ENCODE measurements at places on chromosomes 12 and 14.

- no peak for DNase-seq
These were observed 37.4 kb downstream of the SLC6A15 start for GRCh38 chr12:84875241-84875640.

DNA sequence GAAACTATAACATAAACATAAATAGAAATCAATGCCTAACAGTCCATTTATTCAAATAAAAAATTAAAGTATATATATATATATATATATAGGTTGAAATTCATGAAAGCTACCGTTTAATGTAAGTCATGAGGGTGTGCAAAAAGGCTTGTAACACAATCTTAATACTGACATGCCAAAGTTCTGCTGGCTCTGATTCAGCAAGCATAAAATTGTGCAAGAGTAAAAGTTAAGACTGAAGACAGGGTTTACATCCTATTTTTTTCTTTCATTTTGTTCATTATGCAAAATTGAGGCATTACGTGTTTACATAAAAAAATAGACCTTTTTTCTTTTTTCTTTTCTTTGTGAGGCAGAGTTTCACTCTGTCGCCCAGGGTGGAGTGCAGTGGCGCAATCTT lies 984.2 kb downstream of the FSCB start:
- DNase-seq: no peak

GRCh38 chr12:55843431-55843830 lies 695 bp upstream of the MMP19 start:
- no peak for DNase-seq

- peak; percentile 30 for DNase-seq
These were observed 883 bp downstream of the FOXJ2 start for GRCh38 chr12:8033153-8034044.

GRCh38 chr12:79689477-79690141 lies 1.2 kb downstream of the PAWR start:
- no peak for DNase-seq

- DNase-seq: no peak
These were observed 22.2 kb upstream of the NAV3 start for GRCh38 chr12:77808534-77808933.

- no peak for DNase-seq
These were observed 8.6 kb downstream of the FNTB start for GRCh38 chr14:64995291-64995690.

DNA sequence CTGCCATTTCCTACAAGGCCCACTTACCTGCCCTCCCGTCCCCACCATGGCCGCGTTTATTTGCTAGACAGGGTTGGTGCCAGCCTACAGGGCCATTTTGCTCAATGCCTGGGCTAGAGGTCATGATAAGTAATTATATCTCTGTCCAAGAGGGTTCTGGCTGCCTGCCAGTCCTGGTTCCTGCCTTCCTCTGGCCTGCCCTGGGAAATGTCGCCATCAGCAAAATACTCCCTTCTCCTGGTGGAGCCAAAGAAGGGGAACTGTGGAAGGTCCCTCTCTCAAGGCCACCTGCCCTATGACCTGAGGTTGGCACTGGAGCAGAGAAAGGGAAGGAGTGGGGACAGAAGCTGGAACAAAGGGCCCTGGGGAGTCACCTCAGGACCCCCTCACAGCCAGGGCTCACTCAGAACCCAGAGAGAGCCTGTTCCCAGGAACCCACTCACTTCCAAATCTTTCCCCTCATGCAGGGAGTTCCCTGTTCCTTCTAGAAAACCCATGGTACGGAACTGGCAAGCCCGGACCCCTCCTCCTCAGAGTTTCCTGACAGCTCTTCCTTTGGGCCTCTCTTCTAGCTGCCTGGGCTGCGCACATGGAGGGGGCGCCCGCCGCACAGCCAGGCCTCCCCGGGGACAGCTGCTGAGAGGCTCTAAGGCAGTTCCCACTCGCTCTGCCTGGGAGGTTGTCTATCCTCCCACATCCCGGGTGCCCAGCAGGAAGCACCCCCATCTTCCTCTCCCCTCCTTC lies 280.5 kb downstream of the DPF3 start:
- no peak for DNase-seq

GRCh38 chr12:54369597-54370131 lies 5.4 kb upstream of the GPR84 start:
- DNase-seq: no peak

- DNase-seq: no peak
These were observed 206.8 kb downstream of the NUAK1 start for GRCh38 chr12:105931762-105932570.

DNA sequence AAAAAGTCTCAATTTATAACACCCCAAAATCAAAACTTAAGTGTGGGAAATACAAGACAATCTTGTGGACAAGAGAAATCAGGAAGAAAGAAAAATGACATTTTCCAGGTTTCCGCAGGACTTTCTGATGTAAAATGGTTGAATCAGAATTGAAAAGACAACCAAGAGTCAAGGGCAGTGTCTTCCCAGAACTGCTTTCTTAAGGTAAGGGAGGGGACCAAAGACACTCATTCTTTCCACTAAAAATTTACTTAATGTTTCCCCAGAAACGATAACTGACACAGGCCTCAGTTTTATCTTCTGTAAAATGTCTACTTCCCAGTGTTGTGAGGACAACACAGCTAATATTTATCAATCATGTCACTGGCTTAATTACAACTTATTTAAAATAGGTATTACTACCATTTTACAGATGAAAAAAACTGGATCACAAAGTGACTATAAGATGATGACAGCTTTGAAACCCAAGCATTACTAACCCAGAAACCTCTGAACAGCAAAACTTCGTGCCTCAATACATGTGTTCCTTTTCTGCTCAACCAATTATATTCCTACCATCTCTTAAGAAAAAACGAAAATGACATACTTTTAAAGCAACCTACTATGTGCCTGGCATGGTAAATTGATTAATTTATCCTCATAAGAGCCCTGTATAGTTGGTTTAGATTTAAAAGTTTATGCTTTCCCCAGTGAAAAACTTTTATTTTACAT lies 4.6 kb downstream of the SINHCAF start:
- DNase-seq: no peak

DNA sequence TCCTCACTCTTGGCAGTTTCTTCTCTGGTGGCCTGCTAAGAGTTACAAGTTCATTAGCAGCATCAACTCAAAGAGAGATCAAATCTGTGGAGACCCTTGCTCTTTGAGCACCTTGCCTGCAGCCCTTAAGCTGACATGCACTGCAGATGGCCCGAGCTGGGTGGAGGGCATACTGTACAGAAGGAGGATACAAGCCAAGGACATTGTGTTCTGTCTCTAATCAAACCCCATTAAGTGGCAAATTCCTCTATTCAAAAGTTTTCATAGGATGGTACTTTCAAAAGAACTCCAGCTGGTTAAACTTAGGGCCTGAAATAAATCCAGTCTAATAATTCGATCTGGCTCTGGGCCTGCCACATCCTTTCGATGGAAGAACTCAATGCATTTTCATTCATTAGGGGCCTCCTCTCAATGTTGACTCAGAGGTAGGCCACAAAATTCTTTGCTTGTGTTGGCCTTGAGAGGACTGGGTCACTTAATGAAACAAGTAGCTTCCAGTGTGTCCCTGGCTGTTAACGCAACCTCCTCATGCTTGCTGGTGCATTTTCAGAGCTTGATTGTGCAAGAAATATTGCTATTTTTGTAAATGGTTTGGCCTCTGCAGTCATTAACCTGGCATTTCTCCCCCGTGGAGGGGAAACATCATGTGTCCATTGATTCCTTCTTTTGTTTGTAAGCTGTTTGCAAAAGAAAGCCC lies 318.2 kb downstream of the NUAK1 start:
- DNase-seq: no peak

DNA sequence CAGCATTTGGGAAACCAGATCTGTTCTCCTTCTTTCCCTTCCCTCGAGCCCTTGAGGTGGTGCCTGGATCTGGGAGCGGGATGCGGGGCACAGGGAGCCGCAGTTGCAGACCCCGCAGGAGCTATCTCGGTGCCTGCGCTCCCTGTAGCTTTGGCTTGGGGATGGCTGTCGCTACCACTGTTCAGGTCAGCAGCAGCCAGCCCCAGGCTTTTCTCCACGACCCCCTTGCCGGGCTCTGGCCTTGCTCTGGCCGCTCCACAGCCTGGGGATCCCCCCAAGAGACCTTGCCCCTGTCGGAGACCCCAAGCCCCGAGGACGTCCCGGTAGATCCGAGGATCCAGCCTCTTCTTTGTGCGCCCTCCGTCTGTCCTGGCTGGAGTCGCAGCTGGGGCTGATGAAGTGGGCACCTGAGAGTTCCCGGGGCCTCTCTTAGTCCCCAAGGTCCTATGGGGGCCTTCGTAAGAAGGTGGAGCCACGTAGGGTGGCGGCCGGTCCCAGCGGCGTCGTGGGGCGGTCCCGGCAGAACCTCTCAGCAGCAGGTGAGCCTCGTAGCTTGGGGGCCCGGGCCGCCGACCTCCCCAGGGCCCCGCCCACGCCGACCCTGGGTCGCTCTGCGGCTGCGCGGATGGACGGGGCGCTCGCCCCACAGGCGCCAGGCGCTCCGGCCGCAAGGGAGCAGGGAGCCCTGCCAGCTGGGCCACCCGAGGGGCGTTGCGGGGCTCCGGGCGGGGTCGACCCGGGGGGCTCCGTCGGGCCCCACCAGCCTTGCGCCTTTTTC lies 1.3 kb downstream of the DDN start:
- DNase-seq: no peak

GRCh38 chr12:4153343-4153892 lies 120.1 kb upstream of the CCND2 start:
- no peak for DNase-seq

DNA sequence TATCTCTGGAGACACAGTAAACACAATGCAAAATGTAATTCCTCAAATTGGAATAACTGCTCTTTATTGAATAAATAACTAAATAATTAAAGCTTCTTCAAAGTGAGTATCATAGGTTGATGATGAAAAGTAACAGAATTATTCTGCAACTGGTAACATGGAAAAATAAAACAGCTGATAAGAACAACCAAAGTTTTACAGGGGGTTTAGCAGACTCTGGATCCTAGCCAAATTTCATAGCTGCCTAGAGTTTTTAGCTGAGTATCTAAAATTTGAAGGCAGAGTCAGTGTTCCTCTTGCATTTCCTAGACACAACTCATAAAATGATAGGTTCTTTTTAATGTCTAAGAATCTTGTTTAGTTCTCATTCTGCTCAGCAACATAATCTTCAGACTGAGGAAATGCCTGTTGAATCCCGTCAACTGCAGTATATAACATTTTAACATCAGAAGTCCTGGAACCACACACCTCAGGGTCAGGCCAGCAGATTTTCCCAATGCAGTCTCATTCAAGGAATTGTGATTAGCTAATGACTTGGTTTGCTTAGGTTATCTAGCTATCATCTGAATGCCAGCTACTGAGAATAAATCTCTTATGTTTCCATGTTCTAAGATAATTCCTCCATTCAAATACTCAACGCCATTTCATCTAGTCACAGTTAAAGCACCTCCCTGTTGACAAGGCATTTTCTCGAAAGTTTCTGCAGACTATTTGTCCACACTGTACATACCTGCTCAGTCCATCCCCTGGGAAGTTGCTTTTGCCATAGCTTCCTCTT lies 411.6 kb downstream of the BCAT1 start:
- no peak for DNase-seq

GRCh38 chr14:69685218-69685616 lies 73.8 kb downstream of the SUSD6 start:
- no peak for DNase-seq

- no peak for DNase-seq
These were observed 4.7 kb downstream of the FAM161B start for GRCh38 chr14:73945159-73945670.

GRCh38 chr12:55847033-55847432 lies 4.3 kb upstream of the MMP19 start:
- DNase-seq: no peak

- DNase-seq: no peak
These were observed 126.6 kb upstream of the PRKD1 start for GRCh38 chr14:30054201-30054600.

DNA sequence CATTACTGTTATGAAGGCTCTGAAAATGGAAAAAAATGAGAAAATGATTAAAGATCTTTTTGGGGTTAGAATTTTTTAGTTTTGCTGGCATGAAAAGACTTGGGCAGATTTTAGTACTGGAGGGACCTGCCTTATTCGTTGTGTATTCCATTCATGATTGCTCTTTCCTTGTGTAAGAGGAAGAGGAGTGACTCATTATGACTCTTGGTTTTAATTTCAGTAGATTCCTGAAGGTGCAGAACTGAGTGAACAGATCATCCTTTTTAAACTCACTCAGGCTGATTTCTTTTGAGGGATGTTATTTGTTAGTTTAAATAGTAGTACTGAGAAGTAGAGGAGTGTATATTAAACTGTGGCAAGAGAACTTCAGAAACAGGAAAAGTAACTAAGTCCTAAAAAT lies 41.6 kb downstream of the AKAP6 start:
- no peak for DNase-seq

DNA sequence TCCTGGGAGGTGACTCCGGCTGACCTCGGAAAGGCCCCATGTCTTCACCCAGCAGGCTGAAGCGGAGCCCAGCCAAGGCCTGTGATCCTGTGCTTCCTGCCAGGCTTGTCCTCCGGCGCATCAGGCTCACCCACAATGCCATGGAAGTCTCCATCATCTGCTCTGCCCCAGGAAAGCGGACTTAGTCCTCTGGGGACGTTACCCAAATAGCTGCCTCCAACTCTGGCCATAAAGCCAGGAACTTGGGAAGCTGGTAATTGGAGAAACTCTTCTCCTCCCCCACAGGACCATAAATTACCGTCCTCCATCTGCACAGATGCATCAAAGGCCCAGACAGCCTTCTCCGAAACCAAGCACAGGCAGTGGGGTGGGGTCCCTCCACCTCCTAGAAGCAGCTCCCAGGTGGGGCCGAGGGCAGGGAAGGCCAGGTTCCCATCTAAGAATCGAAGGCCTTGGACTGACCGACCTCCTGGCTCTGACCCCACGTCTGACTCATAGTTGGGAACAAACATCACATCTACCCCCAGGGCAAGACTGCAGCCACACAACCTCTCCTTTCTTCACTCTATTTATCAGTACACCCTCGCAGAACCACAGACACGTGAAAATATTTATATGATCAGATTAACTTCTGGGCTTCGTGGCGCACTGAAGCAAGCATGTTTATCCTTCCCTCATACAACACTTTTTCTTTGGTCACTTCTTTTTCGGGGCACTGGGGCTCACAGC lies 56.4 kb downstream of the PITPNM2 start:
- DNase-seq: no peak

GRCh38 chr12:93469386-93469785 lies 2.1 kb downstream of the MRPL42 start:
- DNase-seq: no peak

DNA sequence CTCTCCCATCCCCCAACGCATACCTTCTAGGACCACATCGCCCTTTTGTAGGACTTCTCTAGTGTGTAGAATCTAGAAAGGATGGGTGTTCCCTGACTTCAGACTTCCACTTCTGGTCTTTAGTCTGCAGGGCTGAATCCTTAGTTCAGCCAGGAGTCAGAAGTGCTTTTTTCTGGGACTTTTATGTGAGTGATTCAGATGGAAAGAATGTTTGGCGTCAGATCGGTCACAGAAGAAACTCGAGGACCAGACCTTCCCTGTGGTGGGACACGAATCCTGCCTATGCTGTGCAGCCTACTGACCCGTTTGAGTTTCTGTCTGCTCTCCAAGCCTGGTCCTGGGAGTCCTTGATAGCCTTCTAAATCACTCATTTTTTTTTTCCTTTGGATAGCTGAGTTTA lies 165.4 kb upstream of the SSTR1 start:
- DNase-seq: no peak
